ENCODE measurements at places on chromosomes 6 and 20.
A peak's percentile ranks its signal among the peaks of the same experiment; 100 is the strongest.

- no peak for DNase-seq
Measured at GRCh38 chr20:12276011-12276673, 358.4 kb downstream of the BTBD3 start.

GRCh38 chr6:32379545-32379944 lies 7.8 kb upstream of the TSBP1 start:
- no peak for DNase-seq

DNA sequence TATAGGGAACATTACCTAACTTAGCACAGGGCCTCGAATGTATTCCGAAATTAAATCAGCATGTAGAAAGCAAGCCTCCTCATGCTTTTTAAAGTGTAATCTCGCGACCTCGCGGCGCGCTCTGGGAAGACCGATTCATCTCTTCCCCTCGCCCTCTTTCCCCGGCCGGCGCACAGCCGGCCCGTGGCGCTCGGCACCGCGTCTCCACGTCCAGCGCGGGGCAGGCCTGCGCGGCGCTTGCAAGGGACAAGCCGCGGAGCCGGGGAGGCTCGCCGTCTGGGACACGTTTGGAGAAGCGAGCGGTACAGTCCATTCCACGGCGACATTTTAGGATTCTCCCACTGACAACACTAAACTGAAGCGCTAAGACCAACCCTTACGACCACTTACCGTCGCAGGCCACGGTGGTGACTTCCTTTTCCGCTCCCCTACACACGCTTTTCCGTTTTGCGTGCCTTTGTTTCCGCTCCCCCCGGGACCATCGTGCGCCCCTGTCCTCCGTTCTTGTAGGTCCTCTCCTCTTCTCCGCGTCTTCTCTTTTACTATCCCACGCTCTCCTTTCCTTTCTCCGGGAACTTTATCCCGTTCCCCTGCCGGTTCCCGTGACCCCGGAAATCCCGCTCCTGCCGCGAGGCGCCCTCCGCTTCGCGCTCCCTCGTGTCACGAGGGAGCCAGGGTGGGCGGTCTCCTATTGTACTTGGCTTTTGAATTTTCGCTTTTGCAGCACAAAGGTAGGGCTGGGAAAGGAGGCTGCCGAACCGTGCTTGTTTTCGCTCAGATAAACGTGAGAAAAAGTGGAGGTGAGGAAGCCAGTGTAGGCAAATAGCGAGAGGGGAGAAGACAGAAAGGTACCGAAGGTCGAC lies at the start of gene ECHDC1:
Gene ECHDC1, minus strand, starts transcription at position 664 of the 863 bp plus-strand sequence. CDS start 12,581 bp downstream, outside the sequence.
- peak; percentile 46 for DNase-seq

GRCh38 chr20:46002008-46002407 lies 6.7 kb upstream of the MMP9 start:
- no peak for DNase-seq

DNA sequence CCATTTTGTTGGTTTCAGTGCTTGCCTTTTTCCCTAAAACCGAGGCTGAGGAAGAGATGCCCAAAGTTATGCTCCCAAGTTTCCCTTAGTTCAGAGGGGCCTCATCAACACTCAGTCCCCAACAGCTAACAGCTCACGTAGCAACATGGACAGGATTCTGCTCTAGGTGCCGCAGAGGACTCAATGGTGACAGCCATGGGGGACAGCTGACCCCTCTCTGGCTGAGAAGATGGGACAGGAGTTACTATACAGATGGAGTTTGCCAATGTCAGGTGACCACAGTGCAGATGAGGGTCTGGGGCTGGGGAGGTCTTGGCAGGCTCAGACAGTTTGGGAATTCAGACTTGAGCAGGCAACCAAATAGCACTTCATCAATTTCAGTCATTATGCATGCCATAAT lies 67.3 kb downstream of the NPEPL1 start:
- no peak for DNase-seq

- no peak for DNase-seq
Measured at GRCh38 chr20:42441196-42441863, 748.4 kb downstream of the PTPRT start.

- no peak for DNase-seq
Measured at GRCh38 chr6:7899889-7900213, 10.7 kb downstream of the TXNDC5 start.

- DNase-seq, result no peak
Measured at GRCh38 chr20:51305316-51306052, 237.0 kb downstream of the NFATC2 start.

- DNase-seq, result no peak
Measured at GRCh38 chr6:156710479-156710878, 66.7 kb upstream of the ARID1B start.

Data from stimulated activated CD8-positive, alpha-beta memory T cell treated with anti-CD3 and anti-CD28 coated beads, Interleukin-4, amount 100 ng/mL, for 1 hour (primary cell).